ENCODE measurements at places on chromosomes 6 and 20.
A peak's percentile ranks its signal among the peaks of the same experiment; 100 is the strongest.

DNA sequence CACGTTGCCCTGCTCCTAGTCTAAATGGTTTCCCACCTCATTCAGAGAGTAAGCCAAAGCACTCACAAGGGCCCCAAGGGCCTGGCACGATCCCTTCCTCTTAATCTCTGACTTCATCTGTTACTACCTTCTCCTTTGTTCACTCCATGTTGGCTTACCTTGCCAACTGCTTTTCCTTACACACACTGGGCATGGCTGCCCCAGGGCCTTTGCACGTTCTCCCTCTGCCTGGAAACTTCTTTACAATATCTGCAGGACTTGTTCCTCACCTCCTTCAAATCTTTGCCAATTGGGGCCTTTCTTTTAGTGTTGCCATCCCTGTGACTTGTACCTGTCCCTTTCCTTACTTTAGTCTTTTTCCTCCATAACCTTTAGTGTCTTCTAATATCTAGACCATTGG lies 73.9 kb downstream of the PLCB4 start:
- DNase-seq = no peak

- peak; percentile 67 for DNase-seq
Measured at GRCh38 chr6:149028767-149029405, 282.1 kb downstream of the UST start.

- no peak for DNase-seq
Measured at GRCh38 chr6:104704191-104704590, 155.5 kb downstream of the HACE1 start.

DNA sequence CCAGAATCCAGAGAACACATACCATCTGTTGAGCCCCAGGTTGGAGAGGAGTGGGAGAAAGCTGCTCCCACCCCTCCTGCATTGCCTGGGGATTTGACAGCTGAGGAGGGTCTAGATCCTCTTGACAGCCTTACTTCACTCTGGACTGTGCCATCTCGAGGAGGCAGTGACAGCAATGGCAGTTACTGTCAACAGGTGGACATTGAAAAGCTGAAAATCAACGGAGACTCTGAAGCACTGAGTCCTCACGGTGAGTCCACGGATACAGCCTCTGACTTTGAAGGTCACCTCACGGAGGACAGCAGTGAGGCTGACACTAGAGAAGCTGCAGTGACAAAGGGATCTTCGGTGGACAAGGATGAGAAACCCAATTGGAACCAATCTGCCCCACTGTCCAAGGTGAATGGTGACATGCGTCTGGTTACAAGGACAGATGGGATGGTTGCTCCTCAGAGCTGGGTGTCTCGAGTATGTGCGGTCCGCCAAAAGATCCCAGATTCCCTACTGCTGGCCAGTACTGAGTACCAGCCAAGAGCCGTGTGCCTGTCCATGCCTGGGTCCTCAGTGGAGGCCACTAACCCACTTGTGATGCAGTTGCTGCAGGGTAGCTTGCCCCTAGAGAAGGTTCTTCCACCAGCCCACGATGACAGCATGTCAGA lies 77.4 kb downstream of the ASXL1 start:
- DNase-seq = no peak

DNA sequence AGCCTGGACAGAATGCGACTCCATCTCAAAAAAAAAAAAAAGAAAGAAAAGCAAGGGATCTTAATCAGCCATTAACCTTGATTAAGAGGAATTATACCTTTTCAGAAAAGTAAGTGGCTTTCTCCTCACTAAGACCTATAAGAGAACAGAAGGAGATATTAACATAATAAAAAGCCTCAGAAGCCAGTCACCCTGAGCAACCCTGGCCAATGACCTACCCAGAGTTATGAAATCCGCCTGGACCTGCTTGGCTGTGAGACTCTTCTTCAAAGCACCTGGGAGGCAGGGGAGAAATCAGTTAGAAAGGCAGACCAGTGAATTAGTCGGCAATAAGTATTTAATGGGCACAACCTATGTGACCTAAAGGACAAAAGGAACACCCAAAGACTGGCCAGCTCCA lies 32.7 kb upstream of the C20orf203 start:
- no peak for DNase-seq

DNA sequence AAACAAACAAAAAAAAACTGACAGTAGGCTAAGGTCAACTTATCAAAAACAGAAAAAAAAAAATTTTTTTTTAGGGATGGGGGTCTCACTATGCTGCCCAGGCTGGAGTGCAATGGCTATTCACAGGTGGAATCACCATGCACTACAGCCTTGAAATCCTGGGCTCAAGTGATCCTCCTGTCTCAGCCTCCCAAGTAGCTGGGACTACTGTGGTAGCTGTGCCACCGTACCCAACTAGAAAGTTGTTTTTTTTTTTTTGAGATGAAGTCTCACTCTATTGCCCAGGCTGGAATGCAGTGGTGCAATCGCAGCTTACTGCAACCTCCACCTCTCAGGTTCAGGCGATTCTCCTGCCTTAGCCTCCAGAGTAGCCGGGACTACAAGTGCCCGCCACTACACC lies 2.1 kb downstream of the COMMD7 start:
- no peak for DNase-seq

DNA sequence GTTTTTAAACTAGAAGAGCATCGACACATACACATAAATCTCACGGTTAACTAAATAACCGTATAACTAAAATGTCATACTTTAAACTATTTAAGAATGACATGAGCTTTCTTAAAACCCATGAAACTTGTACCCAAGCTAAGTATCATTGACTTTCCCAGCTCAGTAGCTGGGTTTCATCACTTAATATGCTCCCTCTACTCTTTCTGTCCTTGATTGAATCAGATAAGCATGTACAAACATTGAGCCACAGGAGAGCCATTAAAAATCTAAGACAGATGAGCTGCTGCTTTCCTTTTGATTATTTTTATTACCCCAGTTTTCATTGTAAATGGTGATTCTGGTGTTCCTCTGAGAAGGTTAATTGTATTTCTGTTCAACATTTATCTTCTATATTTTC lies 115.8 kb downstream of the FOXO3 start:
- DNase-seq = no peak

- DNase-seq = peak; percentile 64
Measured at GRCh38 chr6:73519926-73520687, 725 bp downstream of the EEF1A1 start.

DNA sequence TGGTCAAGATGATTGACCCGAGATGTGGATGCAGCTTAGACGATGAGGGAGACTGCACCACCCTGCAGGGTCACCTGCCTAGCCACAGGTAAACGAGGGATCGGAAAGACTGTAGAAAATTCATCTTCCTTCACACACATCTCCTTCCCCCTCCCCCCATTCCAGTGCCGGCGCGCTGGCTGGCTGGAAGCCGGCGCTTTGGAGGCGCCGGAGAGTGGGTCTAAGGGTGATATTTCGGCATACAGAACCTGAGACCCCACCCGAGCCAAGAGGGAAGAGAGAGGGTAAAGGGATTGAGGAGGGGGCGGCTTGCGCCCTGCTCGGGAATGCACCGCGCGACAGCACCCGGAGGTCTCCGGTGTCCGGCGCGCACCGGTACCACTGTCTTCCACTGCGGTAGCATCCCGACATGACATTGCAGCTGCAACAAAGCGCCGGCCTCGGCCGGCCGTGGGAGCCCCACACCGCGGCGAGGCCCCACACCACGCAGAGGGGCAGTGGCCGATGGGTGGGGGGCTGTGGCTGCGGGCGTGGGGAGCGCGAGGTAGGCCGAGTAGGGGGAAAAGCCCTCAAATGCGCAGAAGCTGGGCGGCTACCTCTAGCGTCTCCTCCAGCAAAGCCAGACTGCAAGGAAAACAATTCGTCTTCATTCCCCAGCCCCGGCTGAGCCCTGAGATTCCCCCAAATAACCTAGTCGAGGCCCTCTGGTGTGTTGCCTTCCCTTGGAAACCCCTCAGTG lies 984 bp downstream of the TNFRSF21 start:
- peak; percentile 56 for DNase-seq

GRCh38 chr6:2028457-2029038 lies 216.9 kb downstream of the GMDS start:
- DNase-seq = no peak

GRCh38 chr20:56504373-56505005 lies 20.1 kb upstream of the FAM209A start:
- peak; percentile 28 for DNase-seq

DNA sequence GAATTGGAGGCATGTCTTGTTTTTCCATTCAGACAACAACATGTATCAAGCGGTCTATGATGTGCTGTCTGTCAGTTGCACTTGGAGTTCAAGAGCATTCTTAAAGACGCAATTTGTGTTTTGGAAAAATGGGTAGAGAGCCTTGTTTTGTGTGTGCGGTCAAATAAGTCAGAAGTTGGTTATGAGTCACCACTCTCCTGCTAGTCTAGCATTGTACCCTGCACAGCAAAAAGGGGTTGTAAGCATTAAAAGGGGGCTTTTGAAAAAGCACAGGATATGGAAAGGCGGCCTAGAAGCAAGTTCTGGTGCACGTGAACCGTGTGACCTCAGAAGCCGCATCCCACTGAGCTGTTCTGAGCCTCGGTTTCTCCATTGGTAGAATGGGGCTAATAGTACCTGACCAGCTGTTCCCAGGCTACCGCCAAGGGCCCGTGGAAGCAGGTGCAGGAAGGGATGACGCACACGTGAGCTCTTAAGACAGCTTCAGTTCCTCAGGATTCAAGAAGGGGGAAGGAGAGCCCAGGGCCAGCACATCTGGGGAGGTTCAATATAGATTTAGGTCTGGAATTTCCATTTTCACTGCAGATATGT lies 61.6 kb upstream of the SNX9 start:
- no peak for DNase-seq

- DNase-seq = no peak
Measured at GRCh38 chr6:159360306-159360705, 191.1 kb downstream of the FNDC1 start.

DNA sequence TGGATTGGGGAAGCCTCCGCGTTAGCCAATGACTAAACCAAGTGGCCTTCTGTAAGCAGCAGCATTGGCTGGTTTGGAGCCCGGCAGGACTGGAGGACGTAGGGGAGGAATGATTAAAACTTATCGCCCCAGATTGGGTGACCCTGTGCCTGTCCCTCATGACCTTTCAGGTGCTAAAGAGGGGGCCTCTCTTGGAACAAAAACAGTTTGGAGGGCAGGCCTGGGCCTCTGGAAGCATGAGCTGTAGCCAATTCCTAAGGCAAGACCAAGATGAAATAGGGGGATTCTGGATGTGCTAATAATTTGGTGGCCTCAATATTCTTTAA lies 1.4 kb downstream of the GMPR start:
- no peak for DNase-seq

- DNase-seq = no peak
Measured at GRCh38 chr6:44228836-44229235, 5.4 kb downstream of the SLC29A1 start.

- no peak for DNase-seq
Measured at GRCh38 chr6:17460862-17461261, 67.5 kb downstream of the CAP2 start.

DNA sequence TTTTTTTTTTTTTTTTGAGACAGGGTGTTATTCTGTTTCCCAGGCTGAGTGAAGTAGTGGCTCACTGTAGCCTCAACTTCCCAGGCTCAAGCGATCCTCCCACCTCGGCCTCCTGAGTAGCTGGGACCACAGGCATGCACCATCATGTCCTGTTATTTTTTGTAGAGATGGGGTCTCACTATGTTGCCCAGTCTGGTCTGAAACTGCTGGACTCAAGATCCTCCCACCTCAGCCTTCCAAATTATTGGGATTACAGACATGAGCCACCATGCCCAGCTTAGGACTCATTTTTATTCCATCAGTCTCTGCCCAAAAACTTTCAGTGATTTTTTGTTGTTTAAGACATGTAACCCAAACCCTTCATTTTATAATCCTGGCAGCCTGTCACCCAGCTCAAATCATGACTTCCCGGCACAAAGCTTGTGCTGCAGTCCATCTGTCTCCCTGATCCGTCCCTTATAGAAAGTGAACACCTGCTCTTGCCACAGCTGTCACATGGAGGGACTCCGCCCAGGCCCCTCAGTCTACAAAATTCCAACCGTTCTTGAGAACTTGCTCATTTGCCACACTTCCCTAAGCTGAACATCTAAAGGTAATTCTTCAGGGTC lies 183.9 kb upstream of the JARID2 start:
- DNase-seq = no peak

DNA sequence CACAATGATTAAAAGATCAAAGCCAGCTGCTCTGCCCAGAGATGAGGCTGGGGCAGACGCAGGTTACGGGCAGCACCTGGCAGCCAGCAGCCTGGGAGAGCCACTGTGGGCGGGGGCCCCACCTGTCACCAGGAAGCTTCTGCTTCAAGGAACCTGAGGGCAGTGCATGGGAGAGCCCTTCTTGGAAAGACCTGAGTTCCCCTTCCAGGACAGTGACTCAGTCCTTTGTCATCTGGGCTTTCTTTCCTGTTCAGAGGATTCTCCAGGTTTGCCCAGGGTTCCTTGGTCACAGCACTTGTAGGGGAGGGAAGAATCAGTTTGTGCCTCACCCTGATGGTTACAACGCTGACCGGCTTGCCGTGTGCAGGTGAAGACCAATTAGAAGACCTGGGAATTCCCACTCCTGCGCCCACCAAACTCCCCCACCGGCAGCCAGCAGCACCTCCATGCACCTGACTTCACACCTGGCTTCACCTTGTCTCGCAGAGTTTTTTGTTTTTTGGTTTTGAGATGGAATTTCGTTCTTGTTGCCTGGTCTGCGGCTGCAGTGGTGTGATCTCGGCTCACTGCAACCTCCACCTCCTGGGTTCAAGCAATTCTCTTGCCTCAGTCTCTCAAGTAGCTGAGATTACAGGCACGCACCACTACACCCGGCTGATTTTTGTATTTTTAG lies 2.0 kb downstream of the ZBP1 start:
- DNase-seq = no peak

DNA sequence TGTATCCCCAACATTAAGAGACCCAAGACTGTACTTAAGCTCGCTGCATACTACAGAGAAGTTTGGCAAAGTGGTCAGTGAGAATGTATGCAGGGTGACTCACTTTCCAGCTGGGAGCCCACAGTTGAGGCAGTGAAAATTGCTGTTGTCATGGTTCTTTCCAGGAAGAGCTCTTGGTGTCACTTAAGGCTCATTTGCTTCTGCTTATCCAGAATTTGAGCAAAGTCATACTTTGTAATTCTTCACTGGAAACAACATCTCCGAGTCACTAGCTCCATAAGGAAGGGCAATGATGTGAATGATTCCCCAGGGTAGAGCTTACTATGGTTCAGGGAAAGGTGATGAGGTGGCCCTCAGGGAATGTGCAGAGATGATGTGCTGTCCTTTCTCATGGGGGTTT lies 65.4 kb upstream of the FBXL4 start:
- no peak for DNase-seq

DNA sequence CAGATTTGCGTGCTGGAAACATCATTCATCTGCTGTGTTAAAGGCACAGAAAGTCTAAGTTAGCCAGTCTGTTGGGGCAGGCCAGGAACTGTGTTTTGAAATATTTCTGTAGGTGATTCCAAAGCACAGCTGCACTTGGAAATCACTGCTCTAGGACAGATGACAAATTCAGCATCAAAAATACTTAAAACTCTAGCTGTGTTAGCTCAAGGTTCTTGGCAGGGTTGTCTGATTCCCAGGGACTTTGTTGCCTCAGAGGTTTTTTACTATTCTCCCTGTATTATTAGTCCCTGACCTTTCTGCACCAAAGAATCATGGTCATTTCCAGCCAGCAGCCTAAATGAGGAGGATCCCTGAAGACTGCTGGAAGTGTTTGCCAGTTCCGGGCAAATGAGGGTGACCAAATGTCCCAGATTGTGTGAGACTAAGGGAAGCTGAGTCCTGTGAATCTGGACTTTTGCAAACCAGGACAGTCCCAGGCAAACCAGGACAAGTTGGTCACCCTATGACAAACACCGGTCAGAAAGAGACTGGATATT lies 84.3 kb upstream of the TMEM30A start:
- no peak for DNase-seq

- no peak for DNase-seq
Measured at GRCh38 chr6:77341058-77341986, 122.0 kb downstream of the HTR1B start.

All from nephron progenitor cell (in vitro differentiated cells).